NCI-H69 (cell line): ENCODE measurements at places on chromosomes 4 and X.

DNA sequence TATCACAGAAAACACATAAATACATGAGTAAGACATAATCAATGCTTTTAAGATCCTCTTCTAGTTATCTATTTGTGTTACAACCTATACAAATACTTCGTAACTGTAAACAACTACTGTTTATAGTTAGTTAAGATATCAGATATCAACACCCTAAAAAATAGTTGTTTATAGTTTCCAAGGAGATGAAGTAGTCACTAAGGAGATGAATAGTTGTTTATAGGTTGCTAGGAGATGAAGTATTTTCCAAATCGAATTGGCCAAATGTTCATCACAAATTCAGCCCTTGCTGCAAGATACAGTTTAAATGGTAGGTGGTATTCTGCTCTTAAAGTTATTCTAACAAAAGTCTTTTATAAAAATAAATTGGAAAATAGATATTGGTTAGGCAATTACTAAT is 618.2 kb upstream of the PCDH10 start:
- peak; percentile 0 for DNase-seq

DNA sequence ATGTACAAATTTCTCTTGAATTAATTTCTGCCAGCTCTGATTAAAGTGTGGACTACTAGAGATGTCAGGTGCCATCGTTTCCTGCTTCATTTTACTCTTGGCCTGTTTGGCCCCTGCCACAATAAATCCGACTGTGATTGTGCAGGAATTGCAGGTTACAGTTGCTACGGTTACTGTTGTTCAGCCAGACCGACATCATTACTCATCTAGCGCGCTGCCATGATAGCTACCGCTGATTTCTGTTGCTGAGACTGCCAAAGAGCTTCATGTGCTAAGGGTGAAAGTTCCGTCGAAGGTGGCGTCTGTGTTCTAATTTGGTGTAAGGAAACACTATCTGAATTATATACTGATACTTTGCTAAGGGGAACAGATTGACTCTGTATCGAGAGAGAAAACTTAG is 22.1 kb downstream of the SLIT2 start:
- DNase-seq: peak; percentile 91

DNA sequence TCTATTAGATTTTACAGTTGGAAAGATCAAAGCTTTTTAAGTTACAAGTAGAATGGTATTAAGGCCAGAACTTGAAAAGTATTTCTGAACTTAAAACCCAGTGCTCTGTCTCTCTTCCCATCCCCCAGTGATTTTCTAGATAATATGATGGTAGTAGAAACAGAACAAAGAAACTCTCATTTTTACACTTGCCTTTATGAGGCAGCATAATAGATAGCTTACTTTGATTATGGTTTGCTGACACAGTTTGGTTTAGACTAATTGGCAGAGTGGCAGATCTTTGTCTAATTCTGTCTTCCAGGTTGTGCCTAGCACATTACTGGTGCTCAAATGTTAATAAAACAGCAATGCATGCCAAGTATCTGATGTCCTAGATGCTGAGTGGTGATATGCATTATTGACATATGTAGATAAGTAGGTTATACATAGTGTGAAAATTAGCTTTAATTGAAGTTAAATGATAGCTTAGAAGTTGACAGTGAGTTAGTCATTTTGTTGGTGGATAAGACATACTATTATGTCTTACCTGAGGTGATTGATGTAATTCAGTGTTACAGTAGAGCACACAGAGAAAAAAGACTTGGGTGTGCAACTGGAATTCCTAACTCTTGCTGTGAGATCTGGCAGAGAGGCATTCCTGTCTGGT is 4.3 kb upstream of the RAPGEF2 start:
- DNase-seq: peak; percentile 88

- DNase-seq: peak; percentile 0
Observed at GRCh38 chr4:178356725-178357124, 914.5 kb upstream of the AGA start.

DNA sequence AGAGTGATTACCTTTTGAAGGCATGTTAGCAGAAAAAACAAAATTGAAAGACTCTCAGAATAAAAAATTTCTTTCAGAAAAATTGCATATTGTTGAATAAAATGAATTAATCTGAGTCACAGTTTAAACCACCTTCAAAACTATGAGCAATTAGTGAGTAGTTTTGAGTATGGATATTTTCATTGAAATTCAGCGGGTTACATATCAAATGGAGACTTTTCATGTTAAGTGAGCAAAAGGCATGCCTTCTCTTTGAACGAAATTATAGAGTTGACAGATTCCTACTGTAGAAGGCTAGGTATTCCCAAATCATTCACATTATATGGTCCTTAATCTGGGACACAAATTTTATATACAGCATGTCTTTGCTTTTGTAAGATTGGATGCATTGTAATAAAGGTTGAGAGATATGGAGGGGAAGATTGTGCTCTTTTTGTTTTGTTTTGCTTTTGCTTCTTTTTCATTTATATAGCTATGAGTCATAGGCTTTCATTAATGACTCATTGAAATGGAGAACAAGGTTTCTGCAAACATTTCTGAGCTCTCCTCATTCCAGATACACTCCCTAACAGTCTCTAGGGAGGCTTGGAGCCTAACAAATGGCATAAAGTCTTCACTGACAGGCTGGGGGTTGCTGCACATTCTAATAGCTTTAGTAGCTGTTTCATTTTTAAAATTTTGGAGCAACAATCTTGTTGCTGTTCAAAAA is 21.6 kb downstream of the PCDH18 start:
- DNase-seq: peak; percentile 86
